ENCODE measurements at places on chromosomes 13 and 19.
A peak's percentile ranks its signal among the peaks of the same experiment; 100 is the strongest.

- DNase-seq: peak; percentile 35
Measured at GRCh38 chr19:18205200-18205892, 1.5 kb upstream of the RAB3A start.

DNA sequence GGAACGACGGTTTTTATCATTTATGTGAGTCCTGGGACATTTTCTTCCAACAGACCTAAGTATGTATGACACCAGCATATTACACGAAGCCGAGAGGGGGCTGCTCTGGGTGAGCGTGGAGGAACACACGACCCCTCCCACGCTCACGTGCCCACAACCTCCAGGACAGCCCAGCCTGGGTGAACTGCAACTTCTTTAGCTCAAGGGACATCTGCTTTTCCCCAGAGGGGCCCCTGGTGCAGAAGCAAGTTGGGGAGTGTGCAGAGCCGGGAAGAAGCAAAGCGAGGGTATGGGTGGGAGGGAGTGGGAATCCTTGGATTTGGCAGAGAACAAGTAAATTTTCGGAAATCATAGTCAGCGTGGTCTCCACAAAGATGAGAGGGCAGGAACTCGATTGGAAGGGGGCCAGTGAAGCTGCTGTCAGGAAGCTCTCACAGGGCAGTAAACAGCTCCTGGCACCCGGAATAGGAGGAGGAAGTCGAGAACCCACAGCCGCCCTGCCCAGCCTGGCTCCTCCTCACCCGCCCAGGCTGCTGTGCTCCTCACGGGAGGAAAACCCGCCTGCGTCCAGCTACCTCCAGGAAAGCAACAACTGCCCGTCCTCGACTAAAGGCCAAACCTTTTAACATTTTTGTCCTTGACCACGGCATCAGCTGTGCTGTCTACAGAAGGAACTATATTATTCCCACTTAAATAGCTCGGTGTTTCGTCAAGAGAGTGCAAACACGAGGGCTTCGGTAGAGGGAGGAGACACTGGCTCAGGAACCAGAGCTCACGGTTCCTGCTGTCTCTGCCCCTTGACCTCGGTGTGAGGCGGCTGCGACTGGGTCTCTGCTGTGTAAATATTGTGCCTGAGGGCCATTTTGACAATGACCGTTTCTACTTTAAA is 17.2 kb upstream of the CFAP97D2 start:
- DNase-seq: no peak

DNA sequence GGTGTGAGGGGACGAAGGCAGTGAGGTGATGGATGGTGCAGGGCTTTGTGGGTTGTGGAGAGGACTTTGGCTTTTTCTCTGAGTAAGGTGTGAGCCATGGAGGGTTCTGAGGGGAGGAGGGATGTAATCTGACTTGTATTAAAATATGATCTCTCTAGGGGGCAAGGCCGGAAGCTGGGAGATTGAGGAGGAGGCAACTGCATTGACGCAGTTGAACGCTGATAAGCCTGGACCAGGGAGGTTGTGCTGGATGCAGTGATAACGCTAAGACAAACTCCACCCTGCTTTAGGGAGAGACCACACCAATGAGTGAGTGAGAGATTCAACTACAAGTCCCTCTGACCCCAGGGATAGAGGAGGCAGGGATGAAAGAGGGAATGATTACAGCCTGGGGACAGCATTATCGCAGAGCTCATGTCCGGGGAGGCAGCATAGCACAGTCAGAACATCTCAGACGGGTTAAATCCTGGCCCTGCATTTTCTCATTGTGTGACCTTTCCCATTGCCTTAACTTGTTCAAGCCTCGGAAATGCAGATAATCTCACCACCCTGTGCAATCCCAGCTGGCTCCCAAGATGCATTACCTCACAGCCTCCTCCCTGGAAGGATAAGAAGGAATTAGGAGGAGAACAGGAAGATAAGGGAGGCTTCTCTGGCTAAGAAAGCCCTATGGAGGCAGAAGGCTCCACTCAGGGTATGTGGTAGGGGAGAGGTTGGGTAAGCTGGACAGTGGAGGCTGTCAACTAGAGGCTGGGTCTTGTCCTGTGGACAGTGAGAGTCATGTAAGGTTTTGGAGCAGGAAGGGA is 124.2 kb downstream of the CACNA1A start:
- DNase-seq: no peak

DNA sequence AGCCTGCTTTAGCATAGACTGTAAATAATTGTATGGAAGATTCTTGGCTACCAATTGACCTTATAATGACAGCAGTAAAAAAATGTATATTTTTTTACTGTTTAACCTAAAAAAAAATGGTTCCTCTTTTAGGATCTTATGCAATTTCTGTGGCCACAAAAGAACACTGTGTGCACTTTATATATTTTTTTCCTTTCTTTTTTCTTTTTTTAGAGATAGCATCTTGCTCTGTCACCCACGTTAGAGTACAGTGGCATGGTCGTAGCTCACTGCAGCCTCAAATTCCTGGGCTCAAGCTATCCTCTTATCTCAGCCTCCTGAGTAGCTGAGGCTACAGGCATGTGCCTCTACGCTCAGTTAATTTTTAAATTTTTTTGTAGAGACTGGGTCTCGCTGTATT is 6.1 kb downstream of the FLT3 start:
- DNase-seq: no peak

- no peak for DNase-seq
Measured at GRCh38 chr13:108345016-108345415, 75.5 kb downstream of the TNFSF13B start.

DNA sequence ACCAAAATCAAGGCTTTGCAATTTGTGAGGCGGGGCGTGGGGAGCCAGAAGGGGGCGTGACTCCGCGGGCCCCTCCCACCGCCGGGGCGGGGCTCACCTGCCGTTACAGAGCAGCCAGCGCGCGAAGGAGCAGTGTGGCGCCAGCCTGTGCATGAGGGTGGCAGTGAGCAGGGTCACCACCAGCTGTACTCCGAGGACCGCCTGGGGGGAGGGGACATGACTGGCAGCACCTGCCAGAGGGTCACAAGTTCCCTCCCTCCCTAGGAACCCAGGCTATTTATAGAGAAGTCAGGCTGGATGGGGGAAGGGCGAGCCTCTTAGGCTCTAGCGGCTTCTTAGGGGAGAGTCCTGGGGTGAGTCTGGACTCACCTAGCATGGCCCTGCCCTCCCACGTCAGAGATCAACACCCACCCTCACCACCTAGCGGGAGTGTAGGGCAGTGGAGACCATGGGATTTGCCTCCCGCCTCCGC is 3.6 kb downstream of the TMEM161A start:
- DNase-seq: no peak

DNA sequence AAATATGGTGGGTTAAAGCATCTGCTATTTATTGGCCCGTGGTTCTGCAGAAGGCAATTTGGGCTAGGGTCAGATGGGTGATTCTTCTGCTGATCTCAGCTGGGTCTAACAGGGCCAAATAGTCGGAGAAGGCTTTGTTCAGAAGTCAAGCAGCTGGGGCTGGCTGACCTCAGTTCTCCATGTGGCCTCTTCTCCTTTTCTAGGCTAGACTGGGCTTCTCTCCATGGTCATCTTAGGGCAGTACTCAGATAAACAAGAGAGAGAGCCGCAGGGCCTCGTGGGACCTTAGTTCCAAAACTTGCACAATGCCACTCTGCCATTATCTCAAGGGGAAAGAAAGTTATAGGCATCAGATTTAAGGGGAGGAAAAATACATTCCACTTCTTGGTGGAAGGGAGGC is 89.6 kb downstream of the NALCN start:
- no peak for DNase-seq

- no peak for DNase-seq
Measured at GRCh38 chr13:59277106-59277505, 886.6 kb downstream of the DIAPH3 start.

DNA sequence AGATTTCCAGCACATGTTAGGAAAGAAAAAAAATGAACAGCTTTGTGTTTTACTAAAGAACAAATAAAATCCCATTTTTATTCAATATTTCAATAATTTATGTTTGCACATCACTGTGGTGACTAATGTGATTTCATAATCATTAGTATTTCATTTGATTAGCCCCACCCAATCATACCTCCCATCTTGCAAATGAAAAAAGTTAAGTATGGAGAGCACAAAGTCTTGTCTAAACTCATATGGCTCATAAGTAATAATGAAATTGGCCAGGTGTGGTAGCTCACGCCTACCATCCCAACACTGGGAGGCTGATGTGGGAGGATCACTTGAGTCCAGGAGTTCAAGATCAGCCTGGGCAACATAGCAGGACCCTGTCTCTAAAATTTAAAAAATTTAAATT is 3.8 kb downstream of the ZNF490 start:
- DNase-seq: no peak

GRCh38 chr13:95698047-95698749 is 21.3 kb downstream of the DNAJC3 start:
- no peak for DNase-seq

DNA sequence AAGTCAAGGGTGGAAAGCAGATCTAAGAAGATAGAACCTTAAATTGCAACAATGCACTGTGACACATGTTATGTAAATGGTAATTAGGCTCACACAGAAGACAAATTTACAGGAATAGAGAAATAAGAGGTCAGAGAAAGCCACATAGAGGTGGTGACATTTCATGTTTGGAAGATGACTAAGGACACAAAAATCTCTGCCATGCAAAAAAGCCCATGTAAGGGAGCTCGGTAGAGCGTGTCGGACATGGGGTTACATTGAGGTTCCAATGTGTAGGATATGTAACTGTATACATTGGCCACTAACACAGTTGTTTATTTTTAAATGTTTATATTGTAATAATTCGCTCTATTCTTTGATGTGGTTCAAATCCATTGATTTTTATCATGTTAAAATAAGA is 33.7 kb downstream of the SUGT1 start:
- DNase-seq: no peak

DNA sequence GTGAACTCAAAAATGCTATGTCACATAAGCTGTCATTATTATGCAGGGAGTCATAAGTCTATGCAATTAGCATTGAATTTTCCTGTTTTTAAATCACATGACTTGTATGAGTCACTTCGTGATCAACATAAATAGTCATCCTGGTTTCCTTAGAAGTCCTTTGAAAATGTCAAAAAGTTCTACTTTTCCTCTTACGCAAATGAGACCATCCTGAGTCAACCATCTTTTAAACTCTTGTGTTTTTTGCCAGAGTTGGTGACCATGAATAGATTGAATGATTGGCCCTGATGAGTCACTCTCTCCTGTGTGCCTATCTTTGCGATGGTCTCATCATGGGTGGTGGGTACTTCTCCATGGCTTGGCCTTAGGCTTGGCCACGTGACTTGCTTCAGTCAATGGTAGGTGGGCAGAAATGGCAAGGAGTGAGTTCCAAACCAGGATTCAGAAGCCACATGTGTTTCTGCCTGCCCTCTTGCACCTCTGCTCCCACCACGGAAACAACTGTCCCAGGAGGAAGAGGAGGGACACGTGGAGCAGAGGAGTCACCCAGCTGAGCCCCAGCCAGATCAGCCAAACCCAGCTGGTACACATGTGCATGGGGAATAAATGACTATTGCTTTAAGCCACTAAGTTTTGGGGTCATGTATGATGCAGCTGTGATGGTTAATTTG is 123.5 kb upstream of the CACNA1A start:
- no peak for DNase-seq

GRCh38 chr13:24618011-24618955 is 61.9 kb upstream of the ATP12A start:
- no peak for DNase-seq

- no peak for DNase-seq
Measured at GRCh38 chr19:32649751-32650150, 25.2 kb downstream of the ANKRD27 start.

DNA sequence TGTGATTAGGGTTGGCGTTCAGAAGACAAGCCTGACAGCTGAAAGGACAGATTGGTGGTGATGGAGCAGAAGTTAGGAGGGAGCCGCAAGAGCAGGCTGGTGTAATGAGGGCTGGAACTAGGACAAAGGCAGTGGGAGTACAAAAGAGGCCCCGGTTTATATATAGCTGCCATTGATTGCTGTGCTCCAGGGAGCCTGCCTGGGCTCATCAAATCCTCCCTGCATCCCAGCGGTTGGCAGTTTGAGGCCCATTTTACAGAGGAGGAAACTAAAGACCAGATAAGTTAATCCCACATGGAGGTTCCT is 123.7 kb downstream of the CACNA1A start:
- no peak for DNase-seq

- DNase-seq: no peak
Measured at GRCh38 chr13:66969291-66969690, 260.8 kb downstream of the PCDH9 start.

DNA sequence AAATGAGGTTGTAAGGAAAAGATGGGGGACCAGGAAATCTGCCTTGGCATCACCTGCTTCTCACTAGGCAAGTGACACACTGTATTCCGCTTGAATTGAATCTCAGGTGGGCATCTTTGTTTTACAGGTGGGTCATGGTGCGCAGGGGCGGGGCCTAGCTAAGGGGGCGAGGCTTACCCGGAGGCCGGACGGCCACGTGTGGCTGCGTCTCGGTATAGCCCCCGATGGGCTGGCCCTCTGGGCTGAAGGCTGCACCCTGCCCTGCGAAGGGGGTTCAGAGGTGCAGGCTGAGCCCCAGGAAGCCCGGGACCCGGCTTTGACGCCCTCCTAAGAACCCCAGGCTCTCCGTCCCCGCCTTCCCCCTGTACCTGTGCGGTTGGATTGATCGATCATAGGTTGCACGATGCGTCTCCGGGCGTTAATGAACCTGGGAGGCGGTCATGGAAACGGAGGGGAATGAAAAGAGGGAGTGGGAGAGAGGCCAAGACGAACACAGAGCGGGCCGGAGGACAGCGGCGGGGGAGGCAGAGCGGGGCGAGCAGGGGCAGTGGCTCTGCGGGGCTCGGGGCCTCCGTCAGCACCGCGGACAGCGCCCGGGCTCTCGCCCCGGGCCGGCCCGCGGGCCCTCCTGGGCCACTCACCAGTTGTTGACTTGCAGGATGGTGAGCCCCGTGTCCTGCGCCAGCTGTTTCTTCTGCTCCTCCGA is 12.5 kb downstream of the MEIS3 start:
- DNase-seq: no peak

GRCh38 chr13:46315491-46316075 is 71.5 kb downstream of the RUBCNL start:
- DNase-seq: no peak

GRCh38 chr19:48154003-48154402 is 16.1 kb downstream of the LIG1 start:
- DNase-seq: no peak

GRCh38 chr19:31444931-31445330 is 95.7 kb upstream of the TSHZ3 start:
- DNase-seq: no peak

DNA sequence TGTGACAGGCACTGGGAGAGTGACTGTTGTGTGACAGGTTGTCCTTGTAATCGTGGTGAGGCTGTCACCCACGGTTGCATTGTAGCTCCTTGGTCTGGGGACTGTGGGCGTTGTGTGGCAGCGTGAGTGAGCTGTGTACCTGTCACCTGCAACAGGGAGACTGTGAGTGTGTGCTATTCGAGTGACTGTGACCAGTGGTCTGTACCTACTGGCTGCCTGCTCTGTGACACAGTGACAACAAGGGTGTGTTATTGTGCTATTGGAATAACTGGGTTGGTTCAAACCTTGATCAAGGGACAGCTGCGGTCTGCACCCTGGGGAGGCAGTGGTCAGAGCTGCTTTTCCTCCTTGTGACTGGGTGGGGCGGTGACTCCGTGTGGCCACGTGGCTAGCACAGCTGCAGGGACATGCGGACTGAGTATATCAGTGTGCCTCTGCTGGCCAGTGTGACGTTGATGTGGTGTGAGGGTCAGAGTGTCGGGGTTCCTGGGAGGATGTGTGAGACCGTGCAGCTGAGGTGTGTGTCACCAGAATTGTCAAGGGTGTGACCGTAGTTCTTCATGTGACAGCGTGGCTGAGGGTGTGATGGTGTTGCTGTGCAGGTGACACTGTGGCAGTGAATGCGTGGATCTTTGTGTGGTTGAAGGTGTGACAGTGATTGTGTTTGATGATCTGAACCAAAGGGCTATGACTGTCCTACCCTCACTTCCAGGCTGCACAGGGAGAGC is 10.1 kb upstream of the NFIX start:
- peak; percentile 66 for DNase-seq
